ENCODE measurements at places on chromosomes 13 and 19.
A peak's percentile ranks its signal among the peaks of the same experiment; 100 is the strongest.

- DNase-seq = peak; percentile 98
These were observed 319 bp upstream of the DBP start for GRCh38 chr19:48637449-48637947.

GRCh38 chr13:84684804-84685203, 802.5 kb upstream of the SLITRK1 start:
- no peak for DNase-seq

DNA sequence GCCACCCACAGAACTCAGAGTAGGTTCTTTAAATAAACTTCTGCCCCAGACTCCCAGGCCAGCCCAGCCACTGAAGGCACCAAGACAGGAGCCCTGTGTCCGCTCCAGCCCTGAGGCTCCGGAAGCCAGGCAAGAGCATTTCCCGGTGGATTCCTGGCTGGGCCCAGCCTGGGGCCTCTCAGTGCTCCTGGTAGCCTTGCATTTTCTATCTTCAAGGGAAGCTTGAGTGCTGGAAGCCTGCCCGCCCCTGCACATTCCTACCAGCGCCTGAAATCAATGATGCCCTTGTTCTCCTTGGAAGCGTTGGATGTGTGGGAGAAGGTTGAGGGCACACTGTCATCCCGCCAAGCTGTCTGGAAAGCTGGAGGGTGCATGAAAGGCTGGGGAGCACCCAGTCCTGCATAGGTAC, 70.3 kb downstream of the ALOX5AP start:
- DNase-seq = no peak

DNA sequence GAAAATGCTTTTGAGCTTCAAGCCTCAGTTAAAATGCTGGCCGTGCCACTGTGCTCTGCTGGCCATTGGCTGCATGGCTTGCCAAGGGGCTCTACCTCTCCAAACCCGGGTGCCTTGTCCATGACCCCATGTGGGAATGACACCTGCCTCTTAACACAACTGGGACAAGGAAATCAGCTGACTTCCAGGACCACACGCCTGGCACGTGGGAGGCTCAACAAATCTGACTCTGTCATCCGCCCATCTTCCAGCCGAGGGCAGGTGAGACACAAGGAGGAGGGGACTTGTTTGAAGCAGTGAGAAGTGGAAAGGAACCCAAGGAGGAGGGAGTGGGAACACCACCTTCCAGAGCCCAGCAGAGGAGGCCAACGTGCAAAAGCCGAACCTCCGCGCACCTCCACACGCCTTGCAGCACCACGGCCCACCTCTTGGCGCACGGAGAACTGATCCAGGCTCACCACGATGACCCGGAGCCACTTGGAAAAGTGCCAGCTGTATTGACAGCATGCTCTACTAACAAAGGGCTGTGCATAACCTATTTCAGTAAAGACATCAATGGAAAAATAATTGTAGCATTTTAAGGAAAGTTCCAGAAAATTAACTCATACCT, 38.3 kb downstream of the COL4A1 start:
- no peak for DNase-seq

DNA sequence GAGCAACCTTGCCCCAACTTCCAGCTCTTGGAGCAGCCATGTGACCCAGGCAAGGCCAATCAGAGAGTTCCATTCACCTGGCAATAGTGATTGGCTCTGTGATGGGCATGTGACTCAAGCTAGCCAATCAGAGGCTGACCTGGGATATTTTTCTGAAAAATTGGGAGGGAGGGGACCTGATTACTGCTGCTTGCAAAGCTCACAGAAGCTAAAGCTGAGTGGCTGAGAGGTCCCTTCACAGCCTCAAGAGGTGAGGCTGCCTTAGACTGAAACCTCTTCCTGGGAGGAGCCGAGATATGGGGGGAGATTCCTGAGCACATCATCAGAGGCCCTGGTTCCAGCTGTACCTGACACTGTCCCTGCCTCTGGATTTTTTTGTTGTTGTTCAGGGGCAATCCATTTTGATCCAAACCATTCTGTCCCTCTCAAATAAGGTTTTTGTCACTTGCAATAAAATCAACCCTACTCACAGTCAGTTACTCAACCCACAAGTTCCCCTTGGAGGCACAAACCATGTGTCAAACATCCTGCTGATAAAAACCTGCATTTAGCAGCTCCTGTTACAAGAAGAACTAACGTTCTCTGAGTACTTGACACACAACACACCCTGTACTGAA, 4.8 kb downstream of the CIB3 start:
- DNase-seq = no peak

- DNase-seq = no peak
These were observed 132.1 kb upstream of the ATXN8OS start for GRCh38 chr13:69975496-69975895.

DNA sequence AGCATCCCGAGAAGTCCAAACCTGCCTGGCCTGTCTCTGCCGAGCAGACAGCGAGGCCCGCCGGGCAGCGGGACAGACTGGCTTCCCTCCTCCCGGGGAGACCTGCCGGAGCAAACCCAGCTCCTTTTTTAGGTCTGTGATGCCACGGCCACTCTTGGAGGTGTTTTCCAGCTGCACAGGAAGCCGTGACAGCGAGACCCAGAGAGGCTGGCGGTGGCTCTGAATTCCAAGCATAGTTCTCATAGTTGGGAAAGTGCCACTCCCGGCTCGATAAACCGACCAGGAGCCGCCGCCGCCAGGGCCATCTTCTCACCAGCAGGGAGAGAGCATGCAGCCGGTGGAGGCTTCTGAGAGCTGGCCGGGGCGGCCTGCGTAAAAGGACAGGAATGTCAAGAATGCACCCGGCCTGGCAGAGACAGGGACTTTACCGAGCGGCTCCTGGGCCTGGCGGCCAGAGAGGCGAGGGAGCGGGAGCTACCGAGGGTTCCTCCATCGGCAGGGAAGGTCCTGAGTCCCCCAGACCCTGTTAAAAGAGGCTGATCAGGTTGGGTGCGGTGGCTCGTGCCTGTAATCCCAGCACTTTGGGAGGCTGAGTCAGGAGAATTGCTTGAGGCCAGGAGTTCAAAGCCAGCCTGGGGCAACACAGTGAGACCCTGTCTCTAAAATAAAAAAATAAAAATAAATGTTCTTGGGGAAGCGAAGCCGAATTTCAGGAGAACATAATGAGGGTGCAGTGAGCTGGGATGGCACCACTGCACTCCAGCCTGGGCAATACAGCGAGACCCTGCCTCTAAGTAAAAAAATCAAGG, 64.9 kb downstream of the GADD45B start:
- peak; percentile 96 for DNase-seq

- DNase-seq = peak; percentile 90
These were observed 16.2 kb upstream of the NFIC start for GRCh38 chr19:3350014-3350663.

- DNase-seq = no peak
These were observed 139.8 kb upstream of the SOX1 start for GRCh38 chr13:111927181-111927540.

GRCh38 chr13:45826731-45827130, 24.8 kb downstream of the SIAH3 start:
- DNase-seq = no peak

DNA sequence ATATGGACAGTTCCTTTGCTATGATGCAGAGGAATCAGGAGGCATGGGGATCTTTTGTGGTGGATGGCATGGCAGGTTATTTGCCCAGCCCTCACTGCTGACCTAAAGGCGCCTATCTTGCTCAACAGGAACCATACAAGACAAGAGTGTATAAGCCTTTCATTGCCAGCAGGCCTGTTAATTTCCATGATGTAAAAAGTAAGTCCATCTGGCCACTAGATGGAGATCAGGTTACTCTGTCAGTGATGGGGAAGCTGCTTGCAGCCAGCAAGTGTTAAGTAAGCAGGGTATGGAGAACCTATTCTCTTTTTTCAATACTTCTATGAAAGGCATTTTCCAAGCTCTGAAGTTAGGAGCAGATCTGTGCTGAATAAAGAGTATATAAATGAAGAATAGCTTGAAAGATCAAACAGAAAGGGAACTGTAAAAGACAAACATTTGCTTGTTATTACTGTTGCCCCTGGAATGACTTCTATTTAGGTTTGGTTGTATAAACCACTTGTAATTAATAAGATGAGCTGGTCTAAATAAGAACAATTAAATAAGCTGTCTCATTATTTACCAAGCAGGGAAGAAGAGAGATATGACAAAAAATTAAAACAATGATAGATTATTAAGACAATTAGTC, 210.9 kb downstream of the RGCC start:
- peak; percentile 95 for DNase-seq

GRCh38 chr19:55152017-55152416, 3.0 kb upstream of the TNNT1 start:
- DNase-seq = no peak

GRCh38 chr19:38049105-38049649, 142.2 kb downstream of the SIPA1L3 start:
- DNase-seq = no peak

- peak; percentile 50 for DNase-seq
These were observed 8.2 kb upstream of the DHDH start for GRCh38 chr19:48925240-48925843.

DNA sequence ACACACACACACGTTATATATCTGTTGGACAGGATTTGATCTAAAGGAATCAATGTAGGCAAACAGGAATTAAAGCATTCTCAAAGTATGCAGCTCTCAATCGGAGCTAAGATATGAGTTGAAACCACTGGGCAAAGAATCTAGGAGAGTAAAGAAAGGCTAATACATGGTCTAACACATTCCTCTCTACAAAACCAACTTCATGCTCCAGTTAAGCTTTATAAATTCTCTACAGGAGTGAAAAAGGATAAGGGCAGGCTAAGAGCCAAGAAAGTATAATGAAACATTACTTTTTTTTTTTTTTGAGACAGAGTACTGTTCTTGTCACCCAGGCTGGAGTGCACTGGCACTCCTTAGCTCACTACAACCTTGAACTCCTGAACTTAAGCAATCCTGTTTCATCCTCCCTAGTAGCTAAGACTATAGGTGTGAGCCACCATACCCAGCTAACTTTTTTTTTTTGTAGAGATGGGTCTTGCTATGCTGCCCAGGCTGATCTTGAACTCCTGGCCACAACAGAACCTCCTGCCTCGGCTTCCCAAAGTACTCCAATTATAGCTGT, 10.6 kb downstream of the FBXL3 start:
- DNase-seq = no peak

- no peak for DNase-seq
These were observed 27.6 kb upstream of the NEK3 start for GRCh38 chr13:52187029-52187423.

DNA sequence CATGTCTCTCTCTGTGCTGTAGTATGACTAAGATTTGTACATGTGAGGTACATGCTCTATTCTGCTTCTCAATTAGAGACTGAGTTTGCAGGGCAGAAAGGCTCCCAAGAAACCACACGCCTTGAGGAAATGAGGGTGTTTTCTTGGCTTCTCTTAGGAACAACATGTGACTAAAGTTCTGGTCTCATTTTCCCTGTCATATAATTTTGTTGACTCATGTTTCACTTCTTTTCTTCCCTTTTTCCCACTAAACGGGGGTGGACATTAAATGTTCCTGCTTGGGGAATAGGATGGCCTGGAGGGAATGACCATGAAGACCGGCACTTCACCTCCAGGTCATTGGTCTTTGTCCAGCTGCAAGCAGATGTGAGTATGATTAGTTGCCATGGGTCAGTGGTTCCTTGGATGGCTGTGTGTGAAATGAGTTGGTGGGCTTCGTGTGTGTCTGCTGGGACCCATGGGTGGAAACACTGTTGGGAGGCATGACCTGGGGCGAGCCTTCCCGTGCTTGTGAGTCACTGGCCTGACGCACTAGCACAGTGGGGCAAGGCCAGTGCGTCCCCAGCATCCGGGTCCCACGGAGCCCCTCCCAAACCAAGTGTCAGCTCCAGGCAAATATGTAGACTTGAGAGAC, 56.6 kb downstream of the COL4A1 start:
- no peak for DNase-seq

DNA sequence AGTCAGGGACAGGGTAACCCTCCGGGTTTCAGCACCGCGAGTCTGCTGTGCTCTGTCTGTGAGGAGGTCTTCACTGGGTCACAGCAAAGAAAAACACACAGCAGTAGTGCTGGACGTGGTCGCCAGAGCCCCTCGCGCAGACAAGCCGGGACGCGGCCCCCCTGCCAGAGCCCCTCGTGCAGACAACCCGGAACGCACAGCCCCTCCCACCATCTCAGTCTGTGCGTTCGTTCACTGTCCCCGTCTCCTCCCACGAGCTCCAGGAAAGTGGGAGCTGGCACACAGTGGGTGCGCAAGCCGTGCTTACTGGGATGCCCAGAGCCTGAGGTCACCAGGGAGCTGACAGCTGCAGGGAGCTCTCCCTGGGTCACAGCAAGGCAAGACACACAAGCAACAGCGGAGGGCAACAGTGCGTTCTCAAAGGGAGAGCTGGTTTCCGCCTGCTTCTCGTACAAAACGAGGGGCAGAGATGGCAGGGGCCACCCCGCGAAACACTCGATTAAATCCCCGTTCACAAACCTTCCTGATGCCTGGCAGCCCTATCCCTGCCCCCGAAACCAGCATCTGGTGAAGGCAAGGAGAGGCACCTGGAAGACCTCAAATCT, 3.2 kb upstream of the PLPP2 start:
- no peak for DNase-seq

DNA sequence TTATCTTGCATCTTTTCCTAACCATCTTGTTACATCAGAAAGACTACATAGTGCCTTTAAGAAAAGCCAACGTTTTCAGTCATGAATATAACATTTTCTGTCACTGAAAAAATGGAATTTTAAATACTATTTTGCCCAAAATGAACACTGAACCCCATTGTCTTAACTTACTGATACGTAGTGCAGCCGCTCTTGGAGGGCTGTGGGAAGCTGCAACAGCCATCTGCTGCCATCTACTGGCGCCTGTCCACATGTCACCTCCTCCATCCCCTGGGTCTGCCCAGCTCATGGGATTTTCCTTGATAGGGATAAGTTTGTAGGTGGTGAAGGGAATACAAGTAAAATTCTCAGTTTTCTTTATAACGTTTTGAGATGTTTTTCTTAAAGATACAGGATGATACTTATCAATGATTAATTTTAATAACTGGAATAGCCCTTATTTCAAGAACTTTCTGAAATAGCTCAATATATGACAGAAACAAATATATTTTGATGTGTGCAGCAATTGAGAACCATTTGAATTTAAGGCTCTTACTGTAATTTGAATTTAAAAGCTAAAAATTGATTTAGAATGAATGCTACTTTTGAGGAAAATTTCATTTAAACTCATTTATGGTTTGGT, 73.7 kb downstream of the GGACT start:
- DNase-seq = peak; percentile 88

DNA sequence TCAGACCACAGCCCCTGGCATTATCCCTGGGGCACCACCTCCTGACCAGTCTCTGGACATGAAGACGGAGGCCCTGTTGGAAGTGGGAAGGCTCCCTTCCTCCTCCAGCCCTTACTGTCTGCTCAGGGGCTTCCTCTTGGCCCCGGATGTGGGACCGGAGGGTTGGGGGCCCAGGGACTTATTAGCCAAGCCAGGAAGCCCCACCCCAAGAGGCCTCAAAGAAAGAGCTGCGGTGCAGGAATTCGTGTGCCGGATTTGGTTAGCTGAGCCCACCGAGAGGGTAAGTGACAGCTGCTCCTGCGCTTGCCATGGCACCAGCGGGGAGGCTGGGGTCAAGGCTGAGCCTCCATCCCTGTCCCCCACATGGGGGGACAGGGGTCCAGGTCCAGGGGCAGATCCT, at the start of gene RETN:
Gene RETN (plus strand): TSS at position 208 of the 400 bp plus-strand sequence. CDS start 278 bp downstream, outside the sequence.
- no peak for DNase-seq
